ENCODE measurements at places on chromosomes 13 and 19. TPM values are rescaled to one million over a fixed set of nuclear protein-coding genes. Genes with fewer than 3 reads are reported as not detected.

The CCDC97 gene
- 18.6 TPM for total RNA-seq

The SLC25A41 gene
- total RNA-seq, result not detected

The CYP4F8 gene
- total RNA-seq, result not detected

The LGALS4 gene
- total RNA-seq, result not detected

The KLF16 gene
- total RNA-seq, result 35.2 TPM

The ATG4D gene
- total RNA-seq, result 36.3 TPM

The ZNF763 gene
- total RNA-seq, result 0.89 TPM

The FLT1 gene
- 1.3 TPM for total RNA-seq

The STARD13 gene
- 17.1 TPM for total RNA-seq

The TPP2 gene
- total RNA-seq, result 24.5 TPM

The PPP1R15A gene
- 32.2 TPM for total RNA-seq

The PNMA8B gene
- 0.81 TPM for total RNA-seq

The CGB3 gene
- total RNA-seq, result not detected

The SWSAP1 gene
- total RNA-seq, result 1.6 TPM

The CDX2 gene
- not detected for total RNA-seq

The THSD8 gene
- not detected for total RNA-seq

The IZUMO2 gene
- total RNA-seq, result not detected

The DMKN gene
- 29.5 TPM for total RNA-seq
